ENCODE measurements at places on chromosomes 16 and 17. TPM values are rescaled to one million over a fixed set of nuclear protein-coding genes. Genes with fewer than 3 reads are reported as not detected.

DNA sequence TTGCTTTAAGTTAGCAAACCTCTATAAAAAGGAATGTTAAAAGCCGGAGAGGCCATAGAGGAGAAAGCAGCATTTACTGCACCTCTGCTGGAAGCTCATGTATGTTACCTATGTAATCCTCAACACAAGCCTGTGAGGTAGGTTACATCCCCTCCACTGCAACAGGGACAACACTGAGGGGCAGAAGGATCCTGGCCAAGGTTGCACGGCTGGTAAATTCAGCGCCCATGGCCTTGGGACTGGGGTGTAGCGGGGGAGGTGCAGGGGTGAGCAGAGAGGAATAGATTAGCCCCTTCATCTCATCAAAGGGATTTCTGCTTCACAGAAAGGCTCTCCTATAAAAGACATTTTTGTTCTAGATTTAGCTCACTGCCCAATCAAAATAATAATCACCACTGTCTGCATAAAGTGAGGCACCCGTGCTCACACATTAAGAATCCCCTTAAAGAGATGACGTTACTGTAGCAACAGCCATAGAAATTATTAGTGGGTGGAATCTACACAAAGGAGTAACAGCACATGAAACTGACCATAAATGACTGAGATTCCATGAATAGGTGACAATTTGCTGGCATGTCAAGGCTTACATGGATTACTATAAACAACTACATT is 3.3 kb downstream of the ZCCHC14 start:
- no peak for DNase-seq
- H3K27me3 ChIP-seq, result peaks cover 61% of the 10 kb centered on the region
- no peak overlapping the region for H3K4me3 ChIP-seq
- H3K27ac ChIP-seq, result no peak overlapping the region

DNA sequence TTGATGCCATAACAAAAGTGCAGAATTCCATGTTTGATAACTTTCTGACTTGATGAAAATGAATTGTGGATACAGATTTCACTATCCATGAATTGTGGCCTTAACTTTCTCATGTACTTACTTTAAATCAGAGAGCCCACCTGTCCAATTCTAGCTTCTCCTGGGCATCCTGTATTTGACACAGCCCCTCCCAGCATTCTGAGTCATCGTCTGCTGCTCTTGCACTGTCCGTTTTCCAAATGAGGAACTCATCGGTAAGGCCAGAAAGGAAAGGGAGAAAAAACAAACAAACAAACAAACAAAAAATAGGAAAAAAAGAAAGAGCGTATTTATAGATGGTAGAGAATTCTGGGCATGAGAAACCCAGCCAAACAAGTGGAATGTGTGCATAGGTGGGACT is 361.6 kb downstream of the WWOX start:
- H3K36me3 ChIP-seq, result no peaks in the 10 kb centered on the region
- no peak for DNase-seq
- H3K27ac ChIP-seq, result no peak overlapping the region
- H3K4me3 ChIP-seq, result no peak overlapping the region
- H3K4me1 ChIP-seq, result no peaks in the 10 kb centered on the region

The NPIPB6 gene
- total RNA-seq, result 4.6 TPM

DNA sequence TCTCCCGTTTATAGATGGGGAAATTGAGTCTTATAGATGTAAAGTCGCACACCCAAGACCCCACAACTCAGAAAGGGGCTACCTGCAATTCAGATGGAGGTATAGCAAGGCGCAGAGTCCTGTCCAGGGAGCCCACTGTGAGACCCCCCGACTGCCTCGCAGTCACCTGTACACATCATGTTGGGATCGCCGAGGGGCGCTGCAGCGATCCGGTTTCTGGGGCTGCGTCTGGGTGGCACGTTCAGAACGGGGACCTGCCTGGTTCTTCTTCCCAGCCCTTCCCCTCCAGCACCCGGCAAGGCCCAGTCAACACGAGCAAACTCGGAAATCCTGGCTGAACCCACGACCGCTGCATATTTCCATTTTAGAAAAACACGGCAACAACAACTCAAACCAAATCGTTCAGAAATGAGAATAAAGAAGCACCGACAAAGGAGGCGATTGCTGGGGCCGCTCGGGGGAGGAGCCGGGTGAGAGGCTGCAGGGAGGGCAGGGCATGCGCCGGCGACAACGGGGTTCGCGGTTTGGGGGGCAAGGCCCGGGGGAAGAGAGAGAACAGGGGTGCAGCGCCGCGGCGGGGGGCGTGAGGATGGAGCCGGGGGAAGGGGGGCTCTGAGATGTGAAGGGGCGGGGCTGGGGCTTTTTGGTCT is 643 bp downstream of the HSDL1 start:
- peaks cover 3% of the 10 kb centered on the region for H3K36me3 ChIP-seq
- peak; percentile 70 for DNase-seq
- H3K27ac ChIP-seq, result peak overlapping the region; percentile 86
- peaks cover 9% of the 10 kb centered on the region for H3K27me3 ChIP-seq

DNA sequence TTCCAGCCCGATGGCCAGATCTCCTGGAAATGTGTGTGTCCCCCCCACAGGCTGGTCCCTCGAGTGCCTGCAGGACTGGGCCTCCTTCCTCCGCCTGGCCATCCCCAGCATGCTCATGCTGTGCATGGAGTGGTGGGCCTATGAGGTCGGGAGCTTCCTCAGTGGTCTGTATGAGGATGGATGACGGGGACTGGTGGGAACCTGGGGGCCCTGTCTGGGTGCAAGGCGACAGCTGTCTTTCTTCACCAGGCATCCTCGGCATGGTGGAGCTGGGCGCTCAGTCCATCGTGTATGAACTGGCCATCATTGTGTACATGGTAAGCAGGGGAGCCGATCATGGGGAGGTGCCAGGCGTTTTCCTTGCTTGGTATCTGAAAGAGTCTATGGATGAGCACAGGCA is 22.1 kb downstream of the SLC47A1 start:
- H3K27ac ChIP-seq, result no peak overlapping the region
- no peaks in the 10 kb centered on the region for H3K4me1 ChIP-seq
- no peak for DNase-seq
- no peaks in the 10 kb centered on the region for H3K36me3 ChIP-seq

- no peak overlapping the region for H3K27ac ChIP-seq
- H3K4me3 ChIP-seq, result no peak overlapping the region
Observed at GRCh38 chr16:12871784-12872183, 29.6 kb upstream of the SHISA9 start.

GRCh38 chr16:1592446-1592845 is 19.4 kb downstream of the IFT140 start:
- no peaks in the 10 kb centered on the region for H3K27me3 ChIP-seq
- no peak overlapping the region for H3K4me3 ChIP-seq
- H3K36me3 ChIP-seq, result no peaks in the 10 kb centered on the region
- H3K27ac ChIP-seq, result no peak overlapping the region
- no peaks in the 10 kb centered on the region for H3K4me1 ChIP-seq
- no peak for DNase-seq

The FAM83G gene
- 4.7 TPM for total RNA-seq

The SEPTIN1 gene
- total RNA-seq, result 259 TPM

The GAST gene
- total RNA-seq, result not detected

The NHERF2 gene
- total RNA-seq, result 2.2 TPM

DNA sequence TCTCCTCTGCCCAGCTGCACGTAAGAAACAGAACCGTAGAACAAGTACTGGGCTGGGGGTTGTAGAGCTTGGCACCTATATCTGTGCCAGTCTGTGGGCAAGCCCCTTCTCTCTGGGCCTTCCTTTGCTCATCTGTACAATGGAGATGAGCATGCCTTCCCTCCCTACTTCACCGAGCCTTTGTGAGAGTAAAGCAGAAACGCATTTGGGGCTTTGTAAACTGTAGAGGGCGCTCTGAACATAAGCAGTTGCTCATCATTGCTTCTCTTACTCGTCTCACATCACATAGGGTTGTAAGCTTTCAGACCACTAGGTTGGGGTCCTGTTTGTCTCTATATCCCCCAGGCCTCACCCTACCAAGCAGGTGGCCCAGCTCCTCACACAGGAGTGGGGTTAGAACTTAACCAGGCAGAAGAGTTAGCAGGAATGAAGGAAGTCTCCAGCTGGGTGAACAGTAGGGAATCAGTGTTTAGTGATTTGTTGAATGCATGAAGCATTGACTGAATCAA is 15.1 kb downstream of the SAMD14 start:
- H3K27ac ChIP-seq, result no peak overlapping the region
- H3K4me1 ChIP-seq, result peaks cover 7% of the 10 kb centered on the region
- DNase-seq, result peak; percentile 68
- peaks cover 43% of the 10 kb centered on the region for H3K27me3 ChIP-seq
- no peak overlapping the region for H3K4me3 ChIP-seq

DNA sequence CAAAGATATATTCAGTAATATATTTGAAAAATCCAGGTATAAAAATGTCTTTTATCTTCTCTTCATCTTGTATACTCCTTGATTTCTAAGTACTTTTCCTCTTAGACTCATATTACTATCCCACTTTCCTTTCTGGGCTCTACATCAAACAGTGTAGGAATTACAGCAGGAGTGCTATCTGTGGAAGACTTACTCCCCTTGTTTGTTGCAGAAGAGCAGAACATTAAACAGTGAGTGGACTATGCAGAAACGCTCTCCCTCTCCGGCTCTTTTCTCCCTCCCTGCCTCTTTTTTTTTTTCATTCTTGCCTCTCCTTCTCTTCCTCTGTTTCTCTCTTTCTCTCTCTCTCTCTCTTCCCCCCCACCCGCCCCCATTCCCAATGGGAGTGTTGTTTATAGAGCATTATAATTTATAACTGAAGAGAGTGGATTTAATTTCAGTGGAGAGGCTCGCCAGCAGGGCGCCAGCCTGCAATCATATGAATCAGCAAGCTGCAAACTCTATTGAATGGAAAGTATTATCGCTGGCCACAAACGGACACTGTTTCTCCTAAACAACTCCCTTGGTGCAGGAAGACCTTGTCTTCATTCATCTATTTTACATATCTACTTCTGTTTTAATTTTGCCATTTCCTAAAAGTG is 242.3 kb upstream of the TBX2 start:
- no peaks in the 10 kb centered on the region for H3K27me3 ChIP-seq
- H3K4me1 ChIP-seq, result peaks cover 22% of the 10 kb centered on the region
- H3K27ac ChIP-seq, result no peak overlapping the region
- no peaks in the 10 kb centered on the region for H3K36me3 ChIP-seq
- no peak for DNase-seq

- no peak overlapping the region for H3K27ac ChIP-seq
- DNase-seq, result no peak
- no peaks in the 10 kb centered on the region for H3K4me1 ChIP-seq
- no peak overlapping the region for H3K4me3 ChIP-seq
- H3K27me3 ChIP-seq, result no peaks in the 10 kb centered on the region
- H3K36me3 ChIP-seq, result no peaks in the 10 kb centered on the region
Observed at GRCh38 chr17:11909348-11909747, 87.9 kb downstream of the ZNF18 start.

GRCh38 chr16:4839942-4840341 is 7.1 kb downstream of the GLYR1 start:
- peaks cover 54% of the 10 kb centered on the region for H3K36me3 ChIP-seq
- H3K4me1 ChIP-seq, result peaks cover 7% of the 10 kb centered on the region
- DNase-seq, result no peak
- H3K27ac ChIP-seq, result peak overlapping the region; percentile 3

GRCh38 chr17:47290870-47291241 is 32.9 kb upstream of the EFCAB13 start:
- H3K27me3 ChIP-seq, result peaks cover 9% of the 10 kb centered on the region
- H3K4me1 ChIP-seq, result peaks cover 16% of the 10 kb centered on the region
- H3K27ac ChIP-seq, result no peak overlapping the region
- no peaks in the 10 kb centered on the region for H3K36me3 ChIP-seq

The TMEM204 gene
- 34.7 TPM for total RNA-seq

GRCh38 chr16:78177218-78177617 is 77.8 kb downstream of the WWOX start:
- no peaks in the 10 kb centered on the region for H3K4me1 ChIP-seq
- DNase-seq, result no peak
- H3K27me3 ChIP-seq, result no peaks in the 10 kb centered on the region
- no peaks in the 10 kb centered on the region for H3K36me3 ChIP-seq

- no peak for DNase-seq
- H3K27me3 ChIP-seq, result peaks cover 8% of the 10 kb centered on the region
- peaks cover 18% of the 10 kb centered on the region for H3K4me1 ChIP-seq
Observed at GRCh38 chr17:40366861-40367518, 2.5 kb upstream of the GJD3 start.

DNA sequence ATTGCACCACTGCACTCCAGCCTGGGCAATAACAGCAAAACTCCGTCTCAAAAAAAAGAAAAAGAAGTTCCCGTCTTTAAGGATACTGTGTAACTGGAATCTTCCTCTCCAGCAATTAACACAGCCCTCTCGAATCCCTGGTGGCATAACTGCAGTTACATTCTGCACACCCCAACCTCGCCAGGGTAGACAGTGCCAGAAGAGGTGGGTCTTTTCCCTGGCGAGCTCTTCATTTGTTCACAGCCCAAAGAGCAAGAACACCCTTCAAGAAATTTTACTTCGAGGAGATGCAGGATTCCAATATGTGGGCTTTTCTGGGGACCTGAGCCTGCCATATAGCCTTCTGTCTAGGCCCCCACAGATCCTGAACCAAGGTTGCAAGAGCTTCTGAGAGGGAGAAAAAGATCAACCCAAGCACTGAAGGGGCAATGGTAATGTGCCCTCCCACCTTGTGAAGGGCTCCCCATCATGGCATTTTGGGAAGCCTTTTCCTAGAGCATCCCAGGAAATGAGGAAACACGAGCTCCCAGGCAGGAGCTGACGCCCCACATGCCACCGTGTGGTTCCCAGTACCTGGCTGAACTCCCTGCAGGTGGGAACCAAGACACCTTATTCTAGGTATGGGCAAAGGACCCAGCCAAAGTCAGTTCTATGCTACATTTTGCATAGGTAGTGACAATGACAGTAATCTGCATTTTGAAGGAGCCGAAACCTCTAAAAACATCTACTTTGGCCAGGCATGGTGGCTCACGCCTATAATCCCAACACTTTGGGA is 26.9 kb downstream of the TK2 start:
- H3K4me3 ChIP-seq, result peak overlapping the region; percentile 2
- DNase-seq, result no peak
- no peaks in the 10 kb centered on the region for H3K27me3 ChIP-seq
- H3K36me3 ChIP-seq, result peaks cover 8% of the 10 kb centered on the region

GRCh38 chr16:50252082-50252611 is 14.2 kb upstream of the ADCY7 start:
- H3K27me3 ChIP-seq, result peaks cover 5% of the 10 kb centered on the region
- peaks cover 17% of the 10 kb centered on the region for H3K4me1 ChIP-seq
- H3K27ac ChIP-seq, result no peak overlapping the region

- peak overlapping the region; percentile 44 for H3K27ac ChIP-seq
- H3K4me3 ChIP-seq, result peak overlapping the region; percentile 84
- H3K4me1 ChIP-seq, result peaks cover 56% of the 10 kb centered on the region
- peaks cover 3% of the 10 kb centered on the region for H3K36me3 ChIP-seq
Observed at GRCh38 chr17:18859256-18859655, 1.3 kb downstream of the PRPSAP2 start.

DNA sequence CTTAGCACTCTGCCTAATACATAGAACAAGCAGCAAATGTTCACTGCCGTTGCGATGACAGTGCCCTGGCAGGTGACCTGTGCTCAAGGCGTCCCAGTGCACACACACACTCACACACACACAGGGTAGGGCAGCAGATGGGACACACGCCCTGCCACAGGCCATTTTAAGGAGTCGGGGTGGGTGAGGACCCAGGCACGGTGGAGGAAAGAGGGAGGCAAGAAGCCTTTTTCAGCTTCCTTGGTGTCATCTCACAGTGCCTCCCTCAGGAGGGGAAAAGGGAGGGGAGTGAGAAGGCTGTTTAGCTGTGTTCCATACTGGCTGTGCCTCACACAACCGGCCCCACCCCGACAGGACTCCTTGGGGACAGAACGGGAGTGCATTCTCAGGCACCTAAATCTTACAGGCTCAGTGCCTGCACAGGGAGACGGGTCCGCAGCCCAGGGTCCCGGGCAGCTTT is 1.5 kb downstream of the PITPNM3 start:
- peaks cover 49% of the 10 kb centered on the region for H3K27me3 ChIP-seq
- no peak for DNase-seq
- no peaks in the 10 kb centered on the region for H3K36me3 ChIP-seq
- H3K4me1 ChIP-seq, result peaks cover 4% of the 10 kb centered on the region
- no peak overlapping the region for H3K4me3 ChIP-seq
- no peak overlapping the region for H3K27ac ChIP-seq
